Tongue (tissue), 3 donors: ENCODE measurements at places on chromosomes 6 and 20.
A peak's percentile ranks its signal among the peaks of the same experiment; 100 is the strongest.

DNA sequence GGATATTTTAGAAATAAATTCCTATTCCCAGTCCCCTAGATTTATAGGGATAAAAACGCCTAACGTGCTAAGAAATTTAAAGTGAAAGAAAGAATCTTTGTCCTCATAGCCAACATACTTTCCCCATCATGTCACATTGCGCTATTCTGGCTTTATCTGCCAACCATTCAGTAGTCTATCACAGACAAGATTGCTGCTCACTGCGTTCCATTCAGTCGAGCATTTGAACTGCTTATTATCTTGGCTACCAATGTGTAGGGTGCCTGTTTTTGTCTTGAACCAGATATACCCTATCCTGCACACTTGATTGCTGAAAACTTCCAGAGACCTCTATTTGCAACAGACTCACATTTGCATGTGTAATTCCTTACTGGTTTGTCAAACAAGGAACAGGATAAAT, 751.5 kb downstream of the EPHA7 start:
- DNase-seq = peak; percentile 13

GRCh38 chr6:104087765-104088164, 772.0 kb downstream of the HACE1 start:
- no peak for DNase-seq

- DNase-seq = no peak
Measured at GRCh38 chr20:2118783-2119182, 17.2 kb downstream of the STK35 start.

DNA sequence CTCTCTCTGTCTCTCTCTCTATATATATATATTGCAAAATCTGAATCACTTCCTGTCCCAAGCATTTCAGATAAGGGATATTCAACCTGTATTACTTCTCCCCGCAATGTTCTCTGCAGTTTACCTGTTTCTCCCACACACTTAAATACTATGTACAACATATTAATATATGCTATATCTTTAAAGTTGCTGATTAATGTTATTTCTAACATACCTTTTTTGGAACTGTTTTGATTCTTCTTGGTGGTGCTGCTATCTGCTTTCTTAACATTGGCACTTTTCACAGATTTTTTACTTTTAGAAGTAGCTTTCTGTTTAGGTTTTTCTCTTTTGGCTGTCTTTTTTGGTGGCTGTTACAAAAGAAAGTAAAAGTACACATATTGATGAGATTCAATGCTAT, 27.2 kb downstream of the DEK start:
- no peak for DNase-seq

DNA sequence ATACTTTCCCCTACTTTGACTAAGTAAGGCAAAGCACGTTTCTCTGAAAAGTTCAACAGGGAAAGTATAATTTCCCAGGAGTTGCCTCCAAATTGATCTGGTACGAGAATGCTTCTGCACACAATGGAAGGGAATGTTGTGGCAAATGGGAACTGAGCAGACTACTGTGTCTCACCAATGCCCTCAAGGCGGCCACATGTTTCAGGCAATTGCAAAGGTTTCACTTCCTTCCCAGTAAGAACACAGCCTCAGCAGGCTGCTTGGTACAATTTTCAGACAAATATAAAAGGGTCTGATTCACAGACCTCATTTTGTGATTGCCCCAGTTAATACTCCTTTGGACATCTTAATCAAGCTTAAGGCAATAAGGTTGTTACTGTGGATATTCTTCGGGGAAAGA, 71.2 kb downstream of the KIAA0319 start:
- no peak for DNase-seq

GRCh38 chr20:10006447-10007090, 28.2 kb upstream of the ANKEF1 start:
- DNase-seq = no peak

DNA sequence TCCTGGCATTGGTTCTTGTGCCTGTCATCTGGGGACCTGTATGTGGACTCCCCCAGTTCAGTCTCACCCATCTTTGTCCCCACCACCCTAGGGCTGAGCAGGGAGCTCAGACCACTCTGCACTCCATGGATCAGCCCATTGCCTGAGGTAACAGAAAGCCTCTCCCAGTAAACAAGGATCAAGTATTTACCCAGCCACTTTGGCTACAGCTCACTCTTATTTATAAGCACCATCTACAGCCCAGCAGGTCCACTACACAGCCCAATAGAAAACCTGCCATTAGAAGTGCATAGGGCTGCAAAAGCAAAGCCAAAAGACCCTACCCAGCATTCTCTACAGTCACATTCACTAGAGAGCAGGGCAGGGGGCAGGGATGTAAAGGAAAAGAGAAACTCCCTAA, 335.0 kb upstream of the SYNCRIP start:
- no peak for DNase-seq

DNA sequence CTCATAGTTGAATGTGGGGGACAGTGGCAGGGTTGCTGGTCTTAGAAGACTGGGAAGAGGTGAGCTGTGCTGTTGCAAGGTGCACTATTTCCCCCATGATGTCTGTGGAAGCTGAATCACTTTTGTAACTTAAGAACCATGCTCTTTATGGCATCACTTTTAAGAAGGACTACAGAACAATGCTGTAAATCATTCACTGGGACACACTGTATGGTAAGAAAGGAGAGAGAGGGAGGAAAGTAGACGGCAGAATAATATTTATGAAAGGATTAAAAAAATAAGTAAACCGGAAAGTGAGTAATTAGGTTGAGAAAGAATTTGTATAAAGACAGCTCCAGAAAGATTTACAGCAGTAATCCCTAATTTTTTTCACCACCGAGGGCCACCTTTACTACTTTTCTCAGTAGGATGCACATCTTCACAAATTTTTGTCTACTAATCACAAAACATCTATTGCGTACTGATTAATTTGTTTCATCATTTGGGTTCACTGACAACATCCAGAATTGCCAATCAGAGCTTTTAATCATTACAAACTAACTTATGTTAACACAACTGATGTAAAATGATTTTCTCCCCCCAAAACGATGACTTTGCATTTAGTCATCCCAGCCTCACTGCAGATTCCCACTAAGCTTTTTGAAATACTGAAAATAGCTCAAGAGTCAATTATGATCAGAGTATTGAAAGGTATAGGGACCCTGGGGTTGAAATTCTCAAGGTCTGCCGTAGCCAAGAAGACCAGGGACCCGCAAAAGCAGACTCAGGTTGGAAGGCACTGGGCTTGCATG, 560.7 kb upstream of the NOX3 start:
- DNase-seq = no peak

GRCh38 chr6:96812077-96812703, 25.1 kb downstream of the GPR63 start:
- DNase-seq = no peak

DNA sequence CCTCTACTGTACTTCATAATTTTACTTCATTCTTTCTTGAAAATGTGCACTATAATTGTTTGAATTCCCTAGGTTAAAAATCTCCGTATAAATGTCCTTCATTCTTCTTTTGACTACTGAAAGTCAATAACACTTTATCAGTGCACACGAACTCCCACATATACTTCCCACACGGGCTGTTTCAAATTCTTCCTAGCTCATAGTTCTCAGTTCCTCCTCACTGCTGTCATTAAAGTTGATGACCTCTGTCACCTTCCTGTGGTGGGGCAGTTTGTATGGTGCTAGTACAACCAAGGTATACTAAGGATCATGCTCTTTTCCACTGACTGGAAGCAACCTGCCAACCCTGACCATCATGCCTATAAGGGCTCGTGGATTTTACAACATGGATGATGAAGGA, 40.0 kb upstream of the CD2AP start:
- DNase-seq = no peak

DNA sequence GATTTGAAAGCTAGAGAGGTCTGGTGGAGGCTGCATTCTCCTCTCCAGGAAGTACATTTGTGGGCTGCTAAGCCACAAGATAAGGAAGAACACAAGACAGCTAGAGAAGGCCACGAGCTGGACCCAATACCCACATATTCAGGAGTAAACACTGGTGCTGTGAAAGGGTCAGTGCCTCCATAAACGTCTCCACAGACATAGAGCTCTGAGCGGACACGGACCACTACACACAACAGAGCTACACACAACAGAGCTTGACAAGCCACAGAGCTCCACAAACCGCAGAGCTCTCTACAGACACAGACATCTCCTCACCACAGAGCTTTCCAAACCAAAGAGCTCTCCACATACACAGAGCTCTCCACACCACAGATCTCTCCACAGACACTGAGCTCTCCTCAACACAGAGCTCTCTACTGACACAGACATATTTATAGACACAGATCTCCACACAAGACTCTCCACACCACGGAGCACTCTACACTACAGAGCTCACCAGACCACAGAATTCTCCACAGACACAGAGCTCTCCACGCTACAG, 51.9 kb downstream of the ERMARD start:
- DNase-seq = no peak

GRCh38 chr20:20412750-20413149, 44.8 kb downstream of the INSM1 start:
- DNase-seq = no peak

- no peak for DNase-seq
Measured at GRCh38 chr6:53269827-53270226, 78.9 kb downstream of the ELOVL5 start.

DNA sequence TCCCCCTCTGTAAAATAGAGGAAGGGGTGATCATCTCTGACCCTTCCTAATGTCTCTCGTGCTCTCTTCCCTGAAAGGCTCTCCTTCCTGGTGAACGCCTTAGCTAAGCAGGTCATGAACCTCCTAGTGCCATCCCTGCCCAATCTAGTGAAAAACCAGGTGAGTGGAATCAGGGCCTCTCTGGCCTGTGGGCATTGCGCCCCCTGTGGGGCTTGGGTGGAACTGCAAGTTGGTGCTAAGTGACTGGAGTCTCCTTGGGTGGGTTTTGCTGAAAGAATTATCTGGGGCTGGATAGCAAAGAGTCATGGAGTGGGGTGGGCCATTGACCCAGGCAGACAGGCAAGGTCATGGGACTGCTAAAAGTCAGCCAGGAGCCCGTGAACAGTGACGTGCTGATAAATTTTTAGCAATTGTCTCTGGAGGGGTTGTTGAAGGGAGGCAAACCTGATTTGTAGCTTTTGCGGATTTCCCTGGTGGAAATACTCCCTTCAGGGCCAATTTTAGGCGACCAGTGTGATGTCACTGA, 8.9 kb downstream of the BPIFB1 start:
- peak; percentile 40 for DNase-seq

DNA sequence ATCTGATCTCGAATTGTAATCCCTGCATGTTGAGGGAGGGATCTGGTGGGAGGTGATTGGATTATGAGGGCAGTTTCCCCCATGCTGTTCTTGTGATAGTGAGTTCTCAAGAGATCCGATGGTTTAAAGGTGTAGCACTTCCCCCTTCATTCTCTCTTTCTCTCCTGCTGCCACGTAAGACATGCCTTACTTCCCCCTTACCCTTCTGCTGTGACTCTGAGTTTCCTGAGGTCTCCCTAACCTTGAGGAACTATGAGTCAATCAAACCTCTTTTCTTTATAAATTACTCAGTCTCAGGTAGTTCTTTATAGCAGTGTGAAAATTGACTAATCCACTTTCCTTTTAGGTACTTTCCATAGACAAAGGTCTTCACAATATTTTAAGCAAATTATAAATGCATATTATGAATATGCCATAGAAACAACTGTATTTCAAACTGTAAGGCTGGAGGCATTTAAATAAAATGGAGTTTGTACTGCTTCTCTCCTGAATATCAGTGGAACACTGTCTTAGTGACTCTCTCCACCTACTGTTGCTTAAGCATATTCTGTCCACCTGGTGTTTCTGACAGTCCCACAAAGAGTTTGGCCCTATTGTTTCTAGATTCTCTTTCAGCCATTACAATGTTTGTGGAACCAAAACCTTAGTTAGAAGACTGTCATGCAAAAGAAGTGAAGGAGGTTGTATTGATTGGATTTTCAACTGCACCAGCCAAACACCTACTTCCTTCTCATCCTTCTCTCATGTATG, 24.3 kb upstream of the IL17A start:
- no peak for DNase-seq

DNA sequence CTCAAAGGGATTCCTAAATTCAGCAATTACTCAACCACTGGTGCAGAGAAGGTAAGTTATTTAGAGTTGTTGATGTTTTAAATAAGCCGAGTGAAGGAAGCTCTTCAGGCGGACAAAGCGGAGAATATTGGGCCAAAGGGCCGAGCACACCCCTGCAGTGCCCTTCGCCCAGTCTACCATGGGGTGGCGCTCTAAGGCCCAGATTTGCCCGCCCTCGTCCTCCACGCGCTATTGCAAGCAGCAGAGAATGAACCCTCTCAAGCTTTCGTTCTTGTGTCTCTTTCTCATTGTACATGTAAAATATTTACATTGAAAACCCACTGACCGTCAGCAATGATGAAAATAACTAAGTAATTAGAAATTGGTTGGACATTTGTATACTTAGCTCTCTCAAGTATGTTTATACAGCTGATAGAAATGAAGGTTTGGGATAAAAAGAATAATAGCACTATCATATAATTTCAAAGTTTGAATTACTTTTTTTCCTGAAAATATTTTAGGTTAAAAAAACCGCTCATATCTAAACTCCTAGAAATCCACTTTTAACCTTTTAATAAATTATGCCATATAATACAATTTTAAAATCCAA, 195.0 kb upstream of the CEP162 start:
- DNase-seq = peak; percentile 82

GRCh38 chr6:73451223-73452106, 632 bp downstream of the CGAS start:
- peak; percentile 66 for DNase-seq
